ENCODE measurements at places on chromosomes 6 and 20.

DNA sequence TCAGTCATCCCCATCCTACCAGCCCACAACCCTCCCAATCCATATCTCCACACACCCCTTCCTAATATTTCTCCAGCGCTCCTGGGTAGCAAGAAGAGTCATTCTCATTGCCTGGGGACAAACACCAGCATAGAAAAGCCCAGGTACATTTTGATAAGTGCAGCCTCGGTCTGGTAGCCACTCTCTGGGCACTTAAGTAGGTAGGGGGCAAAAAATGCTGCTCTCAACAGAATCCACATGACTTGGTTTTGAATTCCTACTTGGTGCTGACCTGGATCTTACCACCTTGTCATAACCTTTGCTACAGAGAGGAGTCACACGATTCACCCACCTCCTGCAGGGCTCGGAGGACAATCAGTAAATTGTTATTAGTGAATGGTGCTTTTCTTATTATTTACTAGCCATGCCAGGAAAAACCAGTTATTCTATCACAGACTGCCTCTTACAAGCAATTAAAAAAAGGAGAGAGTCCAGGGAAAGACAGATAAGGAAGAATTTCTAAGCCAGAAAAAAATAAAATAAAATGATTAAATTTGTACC lies 249.1 kb downstream of the LY86 start:
- DNase-seq, result no peak

DNA sequence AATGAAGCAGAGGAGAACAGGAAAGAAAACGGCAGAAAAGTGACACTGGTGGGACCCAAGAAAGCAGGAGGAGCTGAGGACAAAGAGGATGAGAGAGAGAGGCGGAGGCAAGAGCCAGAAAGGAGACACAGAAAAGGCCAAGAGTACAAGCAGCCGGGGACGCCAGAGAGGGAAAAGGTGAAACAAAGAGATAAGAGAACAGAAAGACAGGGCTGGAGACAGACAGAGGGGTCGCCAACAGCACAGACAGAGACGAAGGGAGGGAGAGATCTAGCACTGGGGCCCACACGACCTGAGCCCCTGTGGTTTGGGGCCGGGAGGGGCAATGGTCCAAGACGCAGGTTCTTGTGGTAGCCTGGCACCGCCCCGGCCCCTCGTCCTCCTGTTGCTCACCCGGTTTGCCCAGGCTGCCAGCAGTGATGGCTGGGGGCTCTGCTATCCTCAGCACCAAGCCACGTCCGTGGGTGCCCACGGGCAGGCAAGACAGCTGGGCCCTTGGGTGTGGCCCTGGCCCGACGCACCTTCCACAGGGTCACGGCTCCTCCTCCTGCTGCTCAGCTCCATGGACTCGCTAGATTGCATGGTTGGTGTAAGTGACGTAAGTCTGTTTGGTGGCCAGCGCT lies 123.5 kb downstream of the GRM4 start:
- DNase-seq, result no peak

DNA sequence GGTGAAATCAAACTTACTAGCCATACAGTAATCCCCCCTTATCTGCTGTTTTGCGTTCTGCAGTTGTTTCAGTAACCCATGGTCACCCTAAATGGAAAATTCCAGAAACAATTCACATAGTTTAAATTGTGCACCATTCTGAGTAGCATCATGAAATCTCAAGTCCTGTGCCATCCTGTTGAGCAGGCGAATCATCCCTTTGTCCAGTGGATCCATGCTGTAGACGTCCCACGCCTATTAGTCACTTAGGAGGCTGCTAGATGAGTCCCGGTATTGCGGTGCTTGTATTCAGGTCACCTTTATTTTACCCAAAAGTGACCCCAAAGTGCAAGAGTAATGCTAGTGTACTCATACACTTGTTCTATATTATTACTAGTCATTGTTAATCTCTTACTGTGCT lies 46.4 kb downstream of the HECA start:
- DNase-seq, result no peak

- no peak for DNase-seq
Measured at GRCh38 chr6:25229671-25230321, 49.4 kb upstream of the CARMIL1 start.

Data from ecto neural progenitor cell (in vitro differentiated cells).